Activated CD8-positive, alpha-beta memory T cell treated with anti-CD3 and anti-CD28 coated beads for 1 hour (primary cell): ENCODE measurements at places on chromosomes 7 and 10.
A peak's percentile ranks its signal among the peaks of the same experiment; 100 is the strongest.

- no peak for DNase-seq
Observed at GRCh38 chr10:6514844-6515780, 65.0 kb downstream of the PRKCQ start.

DNA sequence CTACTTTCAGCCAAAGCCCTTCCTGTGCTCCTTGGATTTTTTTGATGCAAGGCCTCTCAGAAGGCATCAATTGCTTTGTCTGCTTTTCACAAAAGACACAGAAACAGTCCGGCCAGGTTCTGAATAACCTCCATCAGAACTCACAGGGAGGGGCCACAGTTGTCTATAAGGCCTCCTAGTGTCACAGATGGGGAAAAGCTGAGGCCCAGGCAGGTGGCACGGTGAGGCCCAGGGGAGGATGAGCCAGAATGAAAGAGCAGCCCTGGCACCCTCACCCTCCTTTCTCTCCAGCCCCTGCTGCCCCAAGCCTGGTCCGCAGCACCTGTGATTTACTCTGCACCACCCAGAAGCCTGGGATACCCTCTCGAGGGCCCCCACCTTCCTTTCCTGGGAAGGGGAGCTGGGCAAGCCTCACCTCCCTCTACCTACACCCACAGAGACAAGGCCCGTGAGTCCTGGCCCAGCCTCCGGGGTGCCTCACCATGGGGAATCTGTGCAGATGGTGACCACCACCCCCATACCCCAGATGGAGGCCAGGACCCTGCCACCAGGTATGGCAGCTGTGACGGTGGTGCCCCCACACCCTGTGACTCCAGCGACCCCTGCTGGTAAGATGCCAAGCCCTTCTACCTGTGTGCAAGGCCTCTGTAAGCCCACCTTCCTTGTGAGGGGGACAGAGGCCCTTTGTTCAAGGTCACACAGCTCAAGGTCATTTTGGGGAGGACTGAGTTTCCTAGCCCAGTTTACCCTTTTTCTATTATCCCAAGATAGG is 26.2 kb upstream of the ZNF467 start:
- peak; percentile 21 for DNase-seq

GRCh38 chr10:127148066-127148932 is 48.1 kb downstream of the INSYN2A start:
- no peak for DNase-seq

GRCh38 chr10:23557777-23558176 is 118.9 kb downstream of the OTUD1 start:
- no peak for DNase-seq

DNA sequence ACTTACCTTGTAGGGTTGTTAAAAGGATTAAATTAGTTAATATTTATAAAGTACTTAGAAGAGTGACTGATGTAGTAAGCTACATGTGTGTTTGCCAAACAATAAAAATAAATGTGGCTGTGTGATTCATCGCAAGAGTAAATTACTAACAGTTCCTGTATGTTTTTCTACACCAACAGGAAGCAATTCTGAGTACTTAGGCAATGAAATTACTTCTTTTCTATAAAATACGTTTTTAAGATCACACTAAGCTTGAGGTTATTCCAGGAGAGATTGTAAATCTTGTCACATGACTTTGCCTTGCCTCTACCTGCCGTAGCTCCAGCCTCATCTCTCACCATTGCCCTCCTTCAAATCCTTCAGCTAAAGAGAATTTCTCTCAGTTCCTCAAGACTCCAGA is 18.1 kb upstream of the GSTK1 start:
- no peak for DNase-seq

DNA sequence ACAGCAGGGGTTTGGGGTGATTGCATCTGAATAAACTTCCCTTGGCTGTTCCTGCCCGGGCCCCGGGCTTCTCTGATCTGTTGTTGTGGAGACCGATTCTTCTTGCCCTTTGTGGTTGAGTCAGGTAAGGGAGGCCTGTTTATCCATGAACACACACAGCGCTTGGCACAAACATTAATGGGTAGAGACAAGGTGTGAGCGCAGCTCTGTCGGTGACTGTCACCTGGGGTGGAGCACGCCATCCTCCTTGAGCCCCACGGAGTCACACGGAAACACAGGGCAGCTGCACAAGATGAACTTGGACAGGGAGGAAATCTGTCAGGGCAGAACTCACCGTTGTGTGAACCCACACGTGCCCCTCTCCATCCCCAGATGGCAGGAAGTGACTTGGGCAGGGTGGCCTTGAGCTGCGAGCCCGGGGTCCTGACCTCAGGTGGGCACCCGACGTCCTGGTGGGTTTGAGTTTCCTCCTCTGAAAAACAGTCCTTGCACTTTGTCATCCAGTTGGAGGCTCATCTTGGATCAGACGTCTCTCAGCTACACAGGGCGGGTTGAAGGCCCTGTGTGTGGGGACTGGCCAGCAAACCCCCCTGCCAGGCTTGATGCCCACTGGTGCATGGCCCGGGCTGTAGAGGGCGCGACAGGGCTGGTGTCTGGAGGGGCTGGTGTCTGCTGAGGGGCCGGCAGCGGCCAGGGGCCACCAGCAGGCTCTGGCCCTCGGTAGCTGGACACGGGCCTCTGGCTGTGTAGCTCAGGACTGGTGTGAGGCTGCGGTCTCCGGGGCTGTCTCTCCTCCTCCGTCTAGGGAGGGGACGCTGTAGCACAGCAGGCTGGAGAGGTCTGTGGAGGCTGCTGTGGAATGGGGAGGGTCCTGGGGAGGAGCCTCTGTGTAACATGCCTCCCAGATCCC is 24.2 kb upstream of the SHH start:
- DNase-seq: no peak

DNA sequence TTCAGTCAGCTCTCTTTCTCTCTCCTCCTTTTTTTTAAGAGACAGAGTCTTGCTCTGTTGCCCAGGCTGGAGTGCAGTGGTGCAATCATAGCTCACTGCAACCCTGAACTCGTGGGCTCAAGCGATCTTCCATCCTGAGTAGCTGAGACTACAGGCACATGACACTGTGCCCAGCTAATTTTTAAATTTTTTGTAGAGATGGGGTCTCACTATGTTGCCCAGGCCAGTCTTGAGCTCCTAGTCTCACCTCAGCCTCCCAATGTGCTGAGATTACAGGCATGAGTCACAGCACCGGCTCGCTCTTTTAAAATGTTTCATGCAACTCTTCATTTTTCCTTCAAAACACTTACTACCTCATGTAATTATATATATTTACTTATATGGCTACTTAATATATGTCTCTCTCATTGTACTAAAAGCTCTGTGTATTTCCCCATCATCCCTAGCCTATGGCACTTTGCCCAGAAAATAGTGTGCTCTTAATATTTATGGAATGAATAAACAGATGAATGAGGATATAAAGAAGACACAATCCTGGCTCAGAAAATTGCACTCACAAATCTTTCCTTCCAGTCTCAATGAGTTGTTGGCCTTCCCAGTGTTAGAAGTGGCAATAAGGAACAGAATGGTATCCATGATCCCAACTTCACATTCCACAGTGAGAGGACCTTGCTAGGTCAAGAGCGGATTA is 33.9 kb downstream of the EBLN1 start:
- DNase-seq: no peak

DNA sequence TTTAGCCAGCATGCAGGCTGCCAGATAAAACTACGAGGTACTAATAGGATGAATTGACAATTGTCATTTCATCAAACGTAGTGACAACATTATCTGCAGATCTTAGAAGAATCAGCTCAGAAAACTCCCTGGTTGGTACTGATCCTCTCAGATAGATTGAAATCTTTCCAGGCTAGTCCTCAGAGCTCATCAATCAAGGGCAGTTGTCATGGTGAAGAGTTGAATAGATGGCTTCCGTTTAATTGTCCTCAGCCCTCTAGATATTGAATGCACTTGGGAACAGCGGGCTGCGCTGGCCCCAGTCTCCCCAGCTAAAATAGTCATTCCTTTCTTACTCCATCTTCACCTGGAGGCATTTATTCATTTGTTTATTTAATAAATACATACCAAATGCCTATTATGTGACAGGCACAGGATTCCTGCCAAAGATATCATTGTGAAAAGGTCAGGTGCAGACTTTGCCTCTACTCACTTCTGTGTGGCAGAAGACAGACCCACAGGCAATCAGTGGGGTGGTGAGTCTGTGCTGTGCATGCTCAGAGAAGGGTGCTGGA is 1081.6 kb downstream of the TYW1 start:
- no peak for DNase-seq

- no peak for DNase-seq
Observed at GRCh38 chr7:26992670-26993069, 103.1 kb downstream of the HOXA1 start.

DNA sequence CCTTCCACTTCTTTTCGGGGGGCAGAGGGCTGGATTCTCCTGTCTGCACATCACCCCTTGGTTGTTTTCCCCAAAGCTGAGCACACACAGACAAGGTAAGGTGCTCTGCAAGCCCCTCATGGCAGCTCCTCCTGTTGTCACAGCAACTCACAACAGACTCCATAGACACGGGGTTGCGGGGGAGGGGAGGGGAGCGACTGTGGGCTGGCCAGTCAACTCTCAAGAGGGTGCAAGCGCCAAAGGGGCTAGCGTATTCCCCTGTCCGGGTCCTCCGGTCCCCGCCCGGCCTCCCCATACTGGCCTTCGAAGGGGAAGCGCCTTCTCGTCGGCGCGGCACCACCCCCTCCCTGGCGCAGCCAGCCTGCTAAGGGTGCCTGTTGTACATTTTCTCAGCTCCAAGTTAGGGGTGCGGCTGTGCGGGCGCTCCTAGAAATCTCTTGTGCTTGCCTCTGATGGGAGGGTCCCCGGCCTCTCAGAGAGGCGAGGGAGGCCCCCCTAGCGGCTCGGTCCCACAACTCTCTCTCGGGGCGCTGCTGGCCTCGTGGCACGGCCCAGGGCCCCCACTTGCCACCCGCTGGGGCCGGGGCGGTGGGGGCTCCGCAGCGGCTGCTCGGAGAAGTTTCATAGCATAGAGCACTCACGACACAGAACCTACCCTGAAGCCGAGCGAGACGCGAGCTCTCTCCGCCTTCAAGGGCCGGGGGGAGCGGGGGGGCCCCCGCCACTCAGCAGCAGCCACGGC is 498 bp downstream of the RHOBTB1 start:
- DNase-seq: no peak

GRCh38 chr10:80144067-80144695 is 11.7 kb downstream of the PLAC9 start:
- no peak for DNase-seq

DNA sequence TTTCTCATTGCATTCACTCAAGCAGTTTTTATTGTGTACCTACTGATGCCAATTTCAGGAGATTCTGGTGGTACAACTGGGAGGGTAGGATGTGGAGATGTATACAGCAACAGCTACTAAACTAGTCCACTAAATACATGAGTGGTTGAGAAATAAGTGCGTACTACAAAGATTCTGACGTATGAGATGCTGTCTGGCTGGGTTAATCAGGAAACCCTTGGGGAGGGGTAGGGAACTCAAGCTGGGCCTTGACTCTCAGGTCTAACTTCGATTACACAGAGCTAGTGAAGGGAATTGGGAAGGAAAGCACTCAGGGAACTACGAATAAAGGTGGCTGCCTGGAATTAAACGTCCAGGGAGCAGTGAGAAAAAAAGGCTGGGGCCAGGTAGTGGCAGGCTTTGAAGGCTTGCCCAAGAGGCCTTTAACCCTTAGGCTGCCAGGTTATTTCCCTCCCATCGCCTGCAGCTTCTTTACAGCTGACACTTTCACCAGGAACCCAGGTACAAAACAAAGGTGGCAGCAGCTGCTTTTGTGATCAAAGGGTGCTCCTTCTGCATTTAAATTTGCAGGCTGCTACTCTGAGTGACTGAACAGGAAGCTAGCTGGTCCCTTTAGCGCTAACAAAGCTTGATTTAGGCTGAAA is 3.2 kb downstream of the MMS19 start:
- DNase-seq: no peak

DNA sequence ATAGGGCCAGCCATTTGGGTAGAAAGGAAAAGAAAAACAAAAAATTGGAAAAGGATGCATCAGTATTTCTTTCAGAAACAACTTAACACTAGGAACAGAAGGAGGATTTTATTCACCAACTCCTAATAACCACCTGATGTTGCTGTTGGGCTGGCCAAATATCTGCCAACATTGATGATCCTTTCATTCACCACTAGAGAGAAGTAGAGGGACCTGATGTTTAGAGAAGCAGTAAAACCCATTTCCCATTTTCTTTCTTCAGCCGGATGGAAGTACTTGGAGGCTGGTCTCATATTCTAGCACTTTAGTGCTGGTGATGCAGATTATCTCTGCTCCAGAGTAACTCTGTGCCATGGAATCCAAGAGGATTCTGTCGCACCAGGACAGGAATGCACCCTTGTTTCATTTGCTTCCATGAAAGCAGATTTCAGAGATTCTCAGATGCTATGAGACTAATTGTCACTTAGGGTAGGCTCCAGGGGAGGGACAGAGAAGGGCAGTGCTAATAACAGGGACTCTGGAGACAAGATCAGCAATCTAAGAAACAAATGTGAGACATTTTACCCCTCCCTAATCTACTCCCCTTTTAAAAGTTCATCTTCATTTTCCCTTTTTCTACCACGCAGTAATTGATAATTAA is 3.1 kb downstream of the KLLN start:
- DNase-seq: no peak

- no peak for DNase-seq
Observed at GRCh38 chr7:49878627-49879026, 105.2 kb downstream of the VWC2 start.

GRCh38 chr7:79854621-79855020 is 280.0 kb upstream of the GNAI1 start:
- no peak for DNase-seq

DNA sequence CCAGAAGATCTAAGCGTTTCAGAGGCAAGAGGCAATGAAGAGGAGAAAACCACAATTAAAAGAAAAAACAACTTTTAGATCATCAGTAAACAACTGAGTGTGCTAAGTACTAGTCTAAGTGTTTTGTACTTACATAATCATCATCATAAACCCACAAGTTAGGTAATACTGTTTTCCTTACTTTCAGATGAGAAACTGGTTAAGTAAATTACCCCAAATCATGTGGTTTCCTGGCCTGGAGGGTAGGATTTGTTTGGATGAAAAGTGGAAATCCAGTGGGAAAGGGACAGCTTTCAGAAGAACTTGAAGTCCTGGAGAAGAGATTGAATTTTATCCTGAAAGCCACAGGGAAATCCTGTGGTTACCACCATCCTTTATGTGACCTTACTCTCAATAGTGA is 463.3 kb downstream of the LRMDA start:
- no peak for DNase-seq

DNA sequence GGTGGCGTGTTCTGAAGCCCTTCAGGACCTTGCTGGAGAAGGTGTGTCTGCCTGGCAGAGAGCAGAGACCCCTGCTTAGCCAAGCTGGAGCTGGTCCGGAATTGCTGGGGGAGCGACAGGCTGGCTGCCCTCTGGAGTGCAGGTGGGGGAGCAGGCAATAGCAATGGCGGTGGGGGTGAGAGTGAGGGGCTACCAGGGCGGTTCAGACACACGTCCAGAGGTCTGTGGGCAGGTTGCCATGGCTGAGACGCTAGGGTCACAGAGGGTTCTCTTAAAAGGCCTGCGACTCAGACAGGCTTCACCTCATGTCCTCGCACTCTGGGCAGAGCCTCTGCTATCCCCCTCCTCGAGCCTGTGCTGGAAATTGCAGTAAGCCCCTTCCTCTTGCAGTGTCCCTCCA is 329.0 kb upstream of the C7orf33 start:
- no peak for DNase-seq

DNA sequence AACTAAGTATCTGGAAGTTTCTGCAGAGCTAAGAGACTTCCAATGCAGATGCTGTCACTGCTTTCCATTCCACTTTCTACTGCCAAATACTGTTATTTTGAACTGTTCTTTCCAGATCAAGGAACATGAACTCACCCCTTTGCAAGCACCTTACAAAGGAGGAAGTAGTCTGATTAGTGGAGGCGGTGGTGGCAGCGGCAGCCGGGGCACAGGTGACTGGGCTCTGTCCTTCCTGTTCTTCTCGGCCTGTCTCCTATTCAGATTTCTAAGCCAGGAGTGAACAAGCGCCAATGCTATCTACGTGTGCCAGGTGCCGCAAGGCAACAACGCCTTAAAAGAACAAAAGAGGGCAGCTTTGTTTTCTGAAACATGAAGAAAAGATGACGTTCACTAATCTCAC is 44.9 kb downstream of the BEND7 start:
- no peak for DNase-seq
